ENCODE measurements at places on chromosomes 11 and 22.

GRCh38 chr11:124753205-124753604 is 1.1 kb upstream of the VSIG2 start:
- DNase-seq, result no peak

DNA sequence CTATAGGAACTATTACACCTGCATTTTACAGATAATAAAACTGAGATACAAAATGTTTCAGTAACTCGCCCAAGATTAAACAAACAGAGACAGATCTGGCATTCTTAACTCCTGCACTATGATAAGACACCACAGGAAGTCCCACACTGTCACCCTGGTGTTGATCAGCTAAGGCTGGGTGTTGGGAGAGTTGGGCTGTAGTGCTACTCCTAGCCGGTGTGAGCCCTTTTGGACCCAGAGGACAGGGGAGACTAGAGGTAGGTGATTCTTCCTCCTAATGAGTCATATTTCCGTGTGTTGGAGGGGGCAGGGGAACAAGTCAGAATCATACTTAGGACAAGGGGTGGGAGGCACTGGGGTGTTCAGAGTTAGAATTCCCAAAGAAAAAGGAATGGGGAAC is 353.2 kb upstream of the TENM4 start:
- no peak for DNase-seq

GRCh38 chr11:129326921-129327320 is 48.7 kb upstream of the BARX2 start:
- DNase-seq, result no peak

DNA sequence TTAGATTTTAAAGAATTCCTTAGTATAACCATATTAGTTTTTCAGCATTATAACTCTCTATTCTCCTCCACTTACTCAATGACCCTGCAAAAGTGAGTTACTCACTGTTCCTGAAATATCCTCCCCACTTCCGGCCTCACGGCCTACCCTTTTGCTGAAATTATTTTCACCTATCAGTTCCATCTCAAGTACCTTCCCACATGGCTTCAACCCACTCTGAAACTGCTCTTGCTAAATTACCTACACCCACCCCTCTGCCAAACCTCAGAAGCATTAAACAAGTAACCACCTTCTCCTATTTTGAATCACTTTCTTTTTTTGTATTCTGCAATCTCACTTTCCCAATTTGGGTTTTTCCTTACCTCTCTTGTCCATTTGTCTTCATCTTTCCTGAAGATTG is 37.7 kb downstream of the OR5P2 start:
- no peak for DNase-seq

DNA sequence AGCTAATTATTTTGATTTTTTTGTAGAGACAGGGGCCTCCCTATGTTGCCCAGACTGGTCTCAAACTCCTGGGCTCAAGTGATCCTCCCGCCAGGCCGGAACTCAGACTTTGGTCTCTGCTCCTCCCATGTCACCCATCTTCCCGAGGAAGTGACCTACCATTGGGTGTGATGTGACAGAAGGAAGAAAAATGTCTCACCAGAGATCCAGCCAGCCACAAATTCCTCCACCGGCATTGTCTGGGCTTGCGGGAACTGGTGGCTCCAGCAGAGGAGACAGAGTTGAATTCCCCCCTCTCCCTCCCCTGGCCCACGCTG is 772 bp downstream of the SLC25A45 start:
- DNase-seq, result no peak

DNA sequence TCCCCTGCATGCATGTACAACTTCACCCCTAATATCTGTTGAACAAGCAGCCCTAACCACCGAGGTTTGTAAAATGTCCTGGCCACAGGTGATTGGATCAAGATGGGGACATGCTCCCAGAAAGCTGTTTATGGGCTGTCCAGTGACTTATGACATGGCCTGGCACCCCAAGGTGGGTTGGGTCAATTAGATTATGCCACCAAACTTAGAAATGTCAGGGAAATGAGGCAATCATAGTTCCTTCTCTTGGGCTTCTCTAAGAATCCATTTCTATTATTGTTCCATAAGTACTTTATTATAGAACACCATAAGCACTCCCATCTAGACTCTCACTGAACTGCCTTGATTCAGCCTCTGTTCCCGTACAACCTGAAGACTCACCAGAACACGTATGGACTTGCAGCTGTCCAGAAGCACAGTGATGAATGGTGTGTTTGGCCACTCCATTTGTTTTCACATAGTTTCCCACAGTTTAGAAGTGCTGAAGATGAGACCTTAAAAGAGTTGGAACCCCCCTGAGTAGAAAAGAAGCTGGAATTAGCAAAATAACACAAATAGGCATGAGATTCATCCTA is 45.5 kb upstream of the OLFML1 start:
- no peak for DNase-seq

- DNase-seq, result no peak
Measured at GRCh38 chr22:49590381-49590780, 237.3 kb downstream of the BRD1 start.

DNA sequence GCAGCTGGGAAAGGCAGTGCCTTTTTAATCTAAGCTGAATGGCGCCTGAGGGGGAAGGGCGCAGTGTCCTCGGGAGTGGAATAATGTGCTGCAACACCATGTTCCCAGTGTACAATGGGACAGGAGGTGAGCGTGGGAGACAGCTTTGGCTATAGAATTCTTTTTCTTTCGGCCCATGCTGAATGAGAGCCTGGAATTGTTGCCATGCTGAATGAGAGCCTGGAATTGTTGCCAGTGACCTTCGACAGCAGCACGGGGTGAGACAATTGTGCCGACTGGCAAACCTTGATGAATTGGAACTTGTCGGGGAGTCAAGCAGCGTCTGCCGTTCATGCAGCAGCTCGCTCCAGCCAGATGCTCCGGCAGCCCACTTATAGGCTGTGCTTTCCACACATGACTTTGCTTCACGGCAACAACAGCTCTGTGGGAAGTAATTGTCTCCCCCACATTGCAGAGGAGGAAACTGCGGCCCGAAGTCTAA is 141.4 kb upstream of the E2F8 start:
- no peak for DNase-seq

- DNase-seq, result no peak
Measured at GRCh38 chr11:6319001-6319703, 1.1 kb downstream of the CAVIN3 start.

DNA sequence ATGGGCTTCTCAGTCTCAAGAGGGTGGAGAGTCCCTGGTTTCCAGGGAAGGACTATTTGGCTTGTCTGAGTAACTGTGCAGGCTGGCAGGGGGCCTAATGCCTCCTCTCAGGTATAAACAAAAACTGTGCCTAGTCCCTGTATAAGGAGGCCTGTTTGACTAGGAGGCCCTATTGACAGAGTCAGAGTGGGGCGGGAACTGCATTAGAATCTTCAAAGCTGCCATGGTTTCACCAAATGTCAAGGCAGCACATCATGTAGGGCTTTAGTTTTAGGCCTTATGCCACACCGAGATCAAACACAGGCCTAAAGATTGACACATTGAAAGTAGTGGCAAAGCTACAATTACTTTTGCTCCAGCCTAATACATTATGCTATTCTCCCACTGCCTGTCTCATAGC is 611.5 kb upstream of the B3GAT1 start:
- no peak for DNase-seq

DNA sequence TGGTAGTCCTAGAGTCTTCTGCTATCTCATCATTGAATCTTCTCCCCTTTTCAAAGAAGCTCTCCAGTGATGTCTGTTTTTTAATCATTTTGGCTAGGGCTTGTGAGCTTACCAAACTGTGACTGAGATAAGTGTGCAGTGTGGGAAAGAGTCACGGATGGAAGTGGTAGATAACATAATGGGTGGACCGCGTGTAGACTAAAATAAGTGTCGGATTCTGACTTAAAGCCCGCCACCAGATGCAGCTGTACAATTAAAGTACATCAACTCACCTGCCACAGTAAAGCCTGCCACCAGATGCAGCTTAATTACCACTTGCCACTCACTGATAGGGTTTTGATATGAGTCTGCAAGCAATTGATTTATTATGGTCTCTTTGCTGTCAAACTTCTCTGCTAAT is 581.5 kb downstream of the LRRC4C start:
- DNase-seq, result no peak

- DNase-seq, result no peak
Measured at GRCh38 chr11:61020551-61021235, 49.2 kb downstream of the CD6 start.

GRCh38 chr11:64772303-64773018 is 5.9 kb downstream of the SF1 start:
- no peak for DNase-seq

GRCh38 chr11:64814712-64815187 is 4.4 kb upstream of the MEN1 start:
- DNase-seq, result no peak

- no peak for DNase-seq
Measured at GRCh38 chr22:29617922-29618629, 14.6 kb downstream of the NF2 start.

- DNase-seq, result no peak
Measured at GRCh38 chr11:1730059-1730629, 20.3 kb downstream of the IFITM10 start.

- no peak for DNase-seq
Measured at GRCh38 chr11:110249066-110249465, 47.3 kb downstream of the RDX start.
